Activated T-helper 1 cell treated with anti-CD3 and anti-CD28 coated beads, Interleukin-12 subunit alpha, Interleukin-12 subunit beta, Interleukin-2, Interleukin-4 antibody, amounts not matched to agents 30 ng/mL and 10 ng/mL and 1 ng/mL, durations not matched to agents 14 hours and 24 hours and 36 hours (primary cell): ENCODE measurements at places on chromosomes 2 and 18. TPM values are rescaled to one million over a fixed set of nuclear protein-coding genes. Genes with fewer than 3 reads are reported as not detected.

GRCh38 chr2:184729581-184729980 lies 131.3 kb downstream of the ZNF804A start:
- H3K4me3 ChIP-seq: no peak overlapping the region
- no peak overlapping the region for H3K27ac ChIP-seq
- no peaks in the 10 kb centered on the region for H3K36me3 ChIP-seq
- no peaks in the 10 kb centered on the region for H3K27me3 ChIP-seq
- H3K4me1 ChIP-seq: no peaks in the 10 kb centered on the region

GRCh38 chr2:166375195-166375735 lies 479 bp downstream of the SCN9A start:
- peaks cover 24% of the 10 kb centered on the region for H3K4me1 ChIP-seq
- H3K27me3 ChIP-seq: peaks cover 43% of the 10 kb centered on the region
- DNase-seq: no peak
- peak overlapping the region; percentile 74 for H3K4me3 ChIP-seq
- no peak overlapping the region for H3K27ac ChIP-seq

GRCh38 chr2:68412127-68412819 lies 47.2 kb downstream of the PLEK start:
- no peak overlapping the region for H3K27ac ChIP-seq
- no peak overlapping the region for H3K4me3 ChIP-seq
- peaks cover 4% of the 10 kb centered on the region for H3K36me3 ChIP-seq
- peaks cover 9% of the 10 kb centered on the region for H3K27me3 ChIP-seq

DNA sequence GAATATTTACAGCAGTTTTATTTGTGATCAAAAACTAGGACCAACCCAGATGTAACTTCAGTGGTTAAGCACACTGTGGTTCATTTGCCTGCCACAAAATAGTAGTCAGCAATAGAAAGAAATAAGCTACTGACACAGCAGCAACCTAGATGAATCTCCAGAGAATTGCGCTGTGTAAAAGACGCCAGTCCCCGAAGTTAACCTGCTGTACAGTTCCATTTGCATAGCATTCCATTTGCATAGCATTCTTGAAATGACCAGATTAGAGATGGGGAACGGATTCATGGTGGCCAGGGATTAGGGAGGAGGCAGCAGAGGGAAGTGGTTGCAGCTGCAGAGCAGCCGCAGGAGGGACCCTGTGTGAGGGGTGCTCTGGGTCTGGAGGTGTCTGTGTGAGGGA lies 39.3 kb upstream of the NFATC1 start:
- no peak for DNase-seq
- no peaks in the 10 kb centered on the region for H3K36me3 ChIP-seq
- H3K4me3 ChIP-seq: no peak overlapping the region
- H3K27me3 ChIP-seq: no peaks in the 10 kb centered on the region

- no peak overlapping the region for H3K4me3 ChIP-seq
- H3K36me3 ChIP-seq: no peaks in the 10 kb centered on the region
- DNase-seq: no peak
- H3K27me3 ChIP-seq: no peaks in the 10 kb centered on the region
Measured at GRCh38 chr2:178756843-178757242, 50.4 kb downstream of the TTN start.

DNA sequence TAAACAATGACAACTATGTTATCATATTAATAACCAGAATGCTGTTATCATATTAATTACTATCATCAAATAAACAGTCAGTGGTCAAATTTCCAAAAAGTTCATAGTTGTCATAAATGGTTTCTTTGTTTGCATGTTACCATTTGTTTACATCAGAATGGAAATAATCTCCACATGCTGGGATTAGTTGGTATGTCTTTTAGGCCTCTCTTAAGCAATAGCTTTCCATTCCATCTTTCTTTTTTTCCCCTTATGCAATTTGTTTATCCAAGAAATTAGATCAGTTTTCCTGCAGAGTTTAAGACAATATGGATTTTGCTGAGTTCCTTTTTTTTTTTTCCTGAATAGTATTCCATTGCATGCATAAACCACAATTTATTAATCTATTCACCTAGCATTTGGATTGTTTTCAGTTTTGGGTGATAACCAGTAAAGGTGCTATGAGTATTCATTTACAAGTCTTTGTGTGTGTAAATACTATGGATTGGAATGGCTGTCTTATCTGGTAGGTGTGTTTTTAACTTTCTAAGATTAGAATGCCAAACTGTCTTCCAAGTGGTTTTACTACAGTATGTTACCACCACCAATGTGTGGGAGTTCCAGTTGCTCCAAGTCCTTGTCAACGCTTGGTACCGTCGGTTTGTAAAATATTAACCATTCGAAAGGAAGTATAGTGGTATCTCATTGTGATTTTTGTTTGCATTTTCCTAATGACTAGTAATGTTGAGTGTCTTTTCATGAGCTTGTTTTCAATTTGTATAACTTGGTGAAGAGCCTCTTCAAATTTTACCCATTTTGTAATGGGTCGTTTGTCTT lies 33.3 kb upstream of the TXNDC2 start:
- H3K4me3 ChIP-seq: no peak overlapping the region
- H3K27me3 ChIP-seq: peaks cover 26% of the 10 kb centered on the region
- H3K36me3 ChIP-seq: no peaks in the 10 kb centered on the region

DNA sequence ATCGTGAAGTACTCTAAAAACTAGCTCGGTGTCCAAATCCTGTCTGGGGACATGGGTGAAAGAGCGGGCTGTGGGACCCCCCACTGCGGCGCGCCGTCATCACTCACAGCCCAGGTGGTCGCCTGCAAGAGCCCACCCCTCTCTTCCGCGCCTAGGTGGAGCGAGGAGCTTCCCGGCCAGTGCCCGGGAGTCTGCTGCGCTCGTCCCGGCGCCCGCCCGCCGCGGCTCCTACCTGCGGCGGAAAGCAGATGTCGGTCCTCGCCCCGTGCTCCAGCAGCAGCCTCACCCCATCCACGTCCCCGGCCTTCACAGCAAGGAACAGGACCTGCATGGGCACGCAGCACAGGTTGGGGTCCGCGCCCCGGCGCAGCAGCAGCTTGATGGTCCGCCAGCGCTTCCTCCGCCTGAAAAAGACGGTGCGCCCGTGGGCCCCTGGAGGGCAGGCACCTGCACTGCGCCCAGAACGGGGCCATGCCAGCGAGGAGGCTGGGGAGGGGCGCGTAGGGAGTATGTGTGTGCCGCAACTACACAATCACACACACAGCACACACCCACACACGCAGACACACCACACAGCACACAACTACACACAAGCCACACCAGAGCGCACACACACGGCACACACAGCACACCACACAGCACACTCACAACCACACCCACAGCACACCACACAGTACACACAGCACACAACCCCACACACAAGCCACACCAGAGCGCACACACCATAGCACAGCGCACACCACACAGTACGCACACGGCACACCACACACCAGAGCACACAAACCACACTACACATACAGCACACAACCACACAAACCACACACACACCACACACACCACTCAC lies 37.4 kb downstream of the ANKMY1 start:
- H3K27ac ChIP-seq: no peak overlapping the region
- H3K4me3 ChIP-seq: no peak overlapping the region
- H3K4me1 ChIP-seq: no peaks in the 10 kb centered on the region
- no peak for DNase-seq
- H3K36me3 ChIP-seq: peaks cover 24% of the 10 kb centered on the region
- peaks cover 3% of the 10 kb centered on the region for H3K27me3 ChIP-seq

- no peaks in the 10 kb centered on the region for H3K4me1 ChIP-seq
- DNase-seq: no peak
- H3K27ac ChIP-seq: no peak overlapping the region
- no peaks in the 10 kb centered on the region for H3K27me3 ChIP-seq
Measured at GRCh38 chr2:60643747-60644146, 90.3 kb upstream of the BCL11A start.

- peaks cover 8% of the 10 kb centered on the region for H3K4me1 ChIP-seq
- no peaks in the 10 kb centered on the region for H3K36me3 ChIP-seq
- no peak for DNase-seq
- no peak overlapping the region for H3K27ac ChIP-seq
- peaks cover 10% of the 10 kb centered on the region for H3K27me3 ChIP-seq
Measured at GRCh38 chr2:25202275-25202674, 33.9 kb upstream of the POMC start.

DNA sequence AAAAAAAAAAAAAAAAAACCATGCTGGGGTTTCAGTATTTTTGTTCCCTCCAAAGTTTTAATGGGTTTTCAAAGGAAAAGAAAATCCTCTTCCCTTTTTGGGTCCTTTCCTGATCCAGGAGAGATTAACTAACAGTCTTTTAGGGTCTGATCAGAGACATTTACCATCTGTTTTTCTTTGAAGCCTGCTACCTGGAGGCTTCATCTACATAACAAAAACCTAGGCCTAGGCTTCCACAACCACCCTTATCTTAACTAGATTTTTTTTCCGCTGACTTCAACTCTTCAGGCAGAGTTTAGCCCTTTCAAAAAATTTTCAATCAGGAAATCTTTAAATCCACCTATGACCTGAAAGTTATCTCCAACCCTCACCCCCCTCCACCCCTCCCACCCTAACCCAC lies 154.7 kb downstream of the MBD2 start:
- DNase-seq: no peak
- H3K27me3 ChIP-seq: peaks cover 13% of the 10 kb centered on the region
- H3K4me3 ChIP-seq: no peak overlapping the region
- H3K4me1 ChIP-seq: no peaks in the 10 kb centered on the region

- H3K4me1 ChIP-seq: peaks cover 14% of the 10 kb centered on the region
- H3K27ac ChIP-seq: no peak overlapping the region
- H3K4me3 ChIP-seq: peak overlapping the region; percentile 58
- H3K36me3 ChIP-seq: no peaks in the 10 kb centered on the region
- H3K27me3 ChIP-seq: peaks cover 61% of the 10 kb centered on the region
Measured at GRCh38 chr2:143937723-143938350, 582.1 kb downstream of the ZEB2 start.

Gene GRHL1
- total RNA-seq: 1.4 and 1.5 TPM in 2 replicates

Gene ALK
- total RNA-seq: not detected in 2 replicates

Gene ESPNL
- total RNA-seq: 0.05 and 0.20 TPM in 2 replicates

Gene CAPN14
- 0.18 and 0.20 TPM in 2 replicates for total RNA-seq

Gene GALNT5
- total RNA-seq: not detected in 2 replicates

Gene BOLL
- total RNA-seq: 0.51 TPM in 1 of 2 replicates, not detected in the other

Gene UGT1A5
- not detected in 2 replicates for total RNA-seq

Gene ANKRD30BL
- not detected in 2 replicates for total RNA-seq

Gene CLIP4
- 24.5 and 25.8 TPM in 2 replicates for total RNA-seq

Gene PAX8
- 0.70 and 1.6 TPM in 2 replicates for total RNA-seq

Gene DUSP2
- total RNA-seq: 494 and 500 TPM in 2 replicates
